Esophagus muscularis mucosa (tissue), 4 donors: ENCODE measurements at places on chromosomes 16 and 17. TPM values are rescaled to one million over a fixed set of nuclear protein-coding genes. Genes with fewer than 3 reads are reported as not detected.

- H3K36me3 ChIP-seq: no peaks in the 10 kb centered on the region
Observed at GRCh38 chr17:20966870-20967269, 75.9 kb downstream of the USP22 start.

DNA sequence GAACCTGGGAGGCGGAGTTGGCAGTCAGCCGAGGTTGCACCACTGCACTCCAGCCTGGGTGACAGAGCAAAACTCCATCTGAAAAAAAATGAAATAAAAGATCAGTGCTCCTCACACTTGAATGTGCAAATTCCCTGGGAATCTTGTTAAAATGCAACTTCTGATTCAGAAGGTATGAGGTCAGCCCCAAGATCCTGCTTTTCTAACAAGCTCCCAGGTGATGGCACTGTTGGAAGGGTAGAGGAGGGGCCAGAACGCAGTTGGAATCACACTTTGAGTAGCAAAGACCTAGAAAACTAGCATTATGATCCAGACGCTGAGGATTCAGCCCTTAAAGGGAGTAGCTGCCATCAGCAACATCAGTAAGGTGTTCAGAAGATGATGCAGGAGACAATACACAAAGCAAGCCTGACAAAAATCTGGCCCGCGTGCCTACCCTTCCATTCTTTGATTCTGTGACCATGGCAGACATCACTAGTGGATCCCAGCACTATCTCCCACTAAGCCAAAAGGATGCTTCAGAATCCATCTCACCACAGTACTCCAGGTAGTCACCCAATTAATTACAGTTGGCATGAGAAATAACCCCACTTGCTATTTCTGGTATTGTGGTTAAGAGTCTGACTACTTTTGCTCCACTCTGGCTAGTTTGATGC lies 33.1 kb upstream of the MEIOC start:
- DNase-seq: no peak
- H3K27ac ChIP-seq: no peak overlapping the region

DNA sequence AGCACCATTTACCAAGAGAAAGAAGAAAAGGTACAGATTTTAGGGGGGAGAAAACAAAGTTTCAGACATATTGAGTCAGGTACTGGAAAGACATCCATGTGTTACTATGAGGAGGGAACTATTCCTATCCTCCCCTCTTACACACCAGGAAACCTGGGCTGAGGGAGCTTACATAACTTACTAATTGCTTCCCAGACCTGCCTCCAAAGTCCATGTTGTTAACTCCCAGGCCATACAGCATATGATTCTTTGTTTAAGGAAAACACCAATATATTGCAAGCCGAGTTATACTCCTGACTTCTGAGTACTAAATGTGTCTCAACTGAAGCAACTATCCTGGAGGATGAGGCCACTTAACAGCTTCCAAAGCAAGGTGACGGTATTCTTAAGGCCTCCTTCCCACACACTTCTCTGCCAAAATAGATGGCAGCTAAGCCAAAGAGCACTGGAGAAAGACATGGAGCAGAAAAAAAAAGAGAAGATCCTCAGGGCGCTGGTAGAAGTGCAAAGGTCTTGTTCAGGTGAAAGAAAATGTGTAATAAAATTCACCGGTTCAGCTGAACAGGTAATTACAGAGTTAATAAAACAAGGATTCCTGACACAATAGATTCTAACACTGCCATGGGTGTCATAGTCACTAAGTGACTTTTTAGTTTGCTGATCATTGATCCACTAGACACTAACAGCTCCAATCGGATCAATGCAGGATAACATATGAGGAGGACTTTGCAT lies 151.1 kb downstream of the SKAP1 start:
- H3K27ac ChIP-seq: no peak overlapping the region
- H3K36me3 ChIP-seq: no peaks in the 10 kb centered on the region
- H3K27me3 ChIP-seq: peaks cover 4% of the 10 kb centered on the region
- no peaks in the 10 kb centered on the region for H3K4me1 ChIP-seq
- no peak overlapping the region for H3K4me3 ChIP-seq
- no peak for DNase-seq

GRCh38 chr16:53583401-53583800 lies 80.4 kb upstream of the AKTIP start:
- H3K4me3 ChIP-seq: no peak overlapping the region
- H3K27me3 ChIP-seq: no peaks in the 10 kb centered on the region
- no peak for DNase-seq
- H3K27ac ChIP-seq: no peak overlapping the region

GRCh38 chr16:57485916-57486857 lies at the start of gene DOK4:
Gene DOK4 (minus strand): TSS chr16:57486493. CDS start chr16:57479507, 6,986 bp downstream.
- peak within 1 kb of the TSS; percentile 80 for H3K4me3 ChIP-seq
- no peaks in the 10 kb centered on the region for H3K36me3 ChIP-seq
- no peak for DNase-seq
- H3K27me3 ChIP-seq: no peaks in the 10 kb centered on the region

- H3K27ac ChIP-seq: peak overlapping the region; percentile 83
- DNase-seq: no peak
- peaks cover 45% of the 10 kb centered on the region for H3K36me3 ChIP-seq
- H3K4me1 ChIP-seq: peaks cover 34% of the 10 kb centered on the region
- H3K27me3 ChIP-seq: no peaks in the 10 kb centered on the region
- H3K4me3 ChIP-seq: no peak overlapping the region
Observed at GRCh38 chr17:4204190-4204589, 59.6 kb downstream of the ANKFY1 start.

DNA sequence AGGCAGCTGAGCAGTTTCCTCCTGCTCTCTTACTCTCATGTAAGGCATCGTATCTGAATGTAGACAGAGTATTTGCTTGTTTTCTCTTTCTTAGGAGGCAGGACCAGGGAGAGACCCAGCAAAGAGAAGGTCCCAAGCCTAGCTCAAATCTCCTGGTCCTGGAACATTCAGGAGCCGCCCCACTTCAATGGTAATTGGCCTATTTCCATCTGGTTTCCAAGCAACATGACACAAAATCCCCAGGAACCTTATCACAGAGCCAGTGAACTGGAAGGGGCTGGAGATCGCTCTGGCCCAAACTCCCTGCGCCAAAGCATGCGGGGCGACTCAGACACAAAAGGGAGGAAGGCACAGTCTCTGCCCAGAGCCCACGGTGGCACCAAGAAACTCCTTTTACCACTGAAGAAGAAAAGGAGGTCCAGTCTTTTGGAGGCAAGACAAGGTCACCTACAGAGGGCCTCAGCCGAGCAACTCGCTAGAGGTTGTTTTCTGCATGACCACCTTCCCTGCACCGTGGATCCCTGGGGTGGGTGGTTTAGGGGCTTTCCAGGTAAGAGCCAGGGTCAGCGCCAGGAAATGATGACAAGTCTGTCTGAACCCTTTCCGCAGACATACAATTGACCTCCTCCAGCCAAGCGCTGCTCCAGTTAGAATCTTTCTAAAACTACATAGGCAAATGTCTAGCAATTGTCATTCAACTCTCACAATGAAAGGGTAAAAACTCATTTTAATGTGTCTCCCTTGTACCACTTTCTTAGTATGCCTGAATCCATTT lies 394.7 kb downstream of the SOX9 start:
- no peak for DNase-seq
- no peaks in the 10 kb centered on the region for H3K36me3 ChIP-seq
- peaks cover 11% of the 10 kb centered on the region for H3K4me1 ChIP-seq
- H3K27me3 ChIP-seq: no peaks in the 10 kb centered on the region
- H3K4me3 ChIP-seq: no peak overlapping the region

DNA sequence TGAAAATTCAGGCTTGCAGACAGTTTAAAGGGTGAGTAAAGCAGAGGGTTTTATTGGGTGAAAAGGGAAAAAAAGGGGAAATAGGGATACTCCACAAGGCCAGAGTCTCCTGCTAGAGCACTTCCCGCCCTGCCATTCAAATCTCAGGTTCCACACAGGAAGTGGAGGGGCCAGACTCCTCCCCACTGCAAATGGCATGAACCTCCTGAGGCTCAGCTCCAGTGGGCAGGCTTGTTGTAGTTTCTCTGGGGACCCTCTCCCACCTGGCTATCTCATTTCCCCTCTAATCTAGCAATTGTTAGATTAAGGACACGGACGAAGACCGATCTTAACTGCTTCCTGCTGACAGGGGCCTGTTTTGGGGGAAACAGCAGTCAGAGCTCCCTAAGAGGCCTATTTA lies 43.4 kb downstream of the TAOK1 start:
- peaks cover 24% of the 10 kb centered on the region for H3K4me1 ChIP-seq
- no peaks in the 10 kb centered on the region for H3K36me3 ChIP-seq
- H3K4me3 ChIP-seq: no peak overlapping the region

DNA sequence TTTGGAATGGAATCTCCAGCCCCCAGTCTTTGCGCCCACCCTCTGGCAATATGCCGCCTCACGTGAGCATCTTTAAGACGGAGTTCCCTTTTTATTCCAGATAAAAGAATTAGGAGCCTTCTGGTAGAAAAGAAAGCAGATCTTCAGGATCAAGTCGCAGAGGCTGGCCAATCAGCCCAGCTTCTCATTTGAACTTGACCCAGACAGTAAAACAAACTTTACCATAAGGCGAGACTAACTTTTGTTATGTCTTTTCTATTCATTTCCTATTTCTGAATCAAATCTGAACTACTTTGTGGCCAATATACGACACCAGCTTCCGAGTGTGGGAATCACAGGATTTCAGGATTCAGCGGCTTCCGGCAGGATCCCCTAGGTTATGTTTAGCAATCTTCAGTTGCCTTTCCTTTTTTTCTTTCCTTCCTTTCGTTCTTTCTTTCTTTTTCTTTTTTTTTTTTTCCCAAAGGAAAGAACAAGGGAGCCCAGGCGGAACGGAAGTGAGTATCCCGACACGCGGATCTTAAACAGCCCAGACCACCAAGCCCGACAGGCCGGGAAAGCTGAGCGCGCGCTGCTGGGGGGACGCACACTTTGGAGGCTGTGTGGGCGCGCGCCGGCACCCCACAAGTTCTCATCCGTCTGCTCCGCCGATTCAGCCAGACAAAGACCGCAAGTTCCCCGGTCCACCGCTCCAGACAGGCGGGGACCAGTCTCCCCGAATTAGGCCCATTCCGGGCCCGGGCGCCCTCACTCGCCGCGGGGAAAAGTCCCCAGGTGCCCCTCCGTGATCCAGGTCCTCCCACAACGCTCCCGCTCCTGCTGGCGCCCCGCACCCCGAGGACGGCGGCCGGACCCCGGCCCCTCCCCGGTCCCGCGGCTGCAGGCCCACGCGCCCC lies 633 bp downstream of the TBC1D16 start:
- H3K27ac ChIP-seq: peak overlapping the region; percentile 86
- peaks cover 13% of the 10 kb centered on the region for H3K4me1 ChIP-seq
- H3K36me3 ChIP-seq: no peaks in the 10 kb centered on the region
- H3K27me3 ChIP-seq: no peaks in the 10 kb centered on the region
- DNase-seq: no peak

GRCh38 chr17:82687871-82688270 lies 10.6 kb downstream of the RAB40B start:
- no peaks in the 10 kb centered on the region for H3K27me3 ChIP-seq
- no peak overlapping the region for H3K4me3 ChIP-seq
- no peaks in the 10 kb centered on the region for H3K4me1 ChIP-seq
- H3K36me3 ChIP-seq: peaks cover 9% of the 10 kb centered on the region
- no peak for DNase-seq

ZFP3 gene
- 4.1 TPM for total RNA-seq

APOBR gene
- total RNA-seq: 1.3 TPM
